NCI-H2171 (cell line): ENCODE measurements at places on chromosomes 3 and 15.

DNA sequence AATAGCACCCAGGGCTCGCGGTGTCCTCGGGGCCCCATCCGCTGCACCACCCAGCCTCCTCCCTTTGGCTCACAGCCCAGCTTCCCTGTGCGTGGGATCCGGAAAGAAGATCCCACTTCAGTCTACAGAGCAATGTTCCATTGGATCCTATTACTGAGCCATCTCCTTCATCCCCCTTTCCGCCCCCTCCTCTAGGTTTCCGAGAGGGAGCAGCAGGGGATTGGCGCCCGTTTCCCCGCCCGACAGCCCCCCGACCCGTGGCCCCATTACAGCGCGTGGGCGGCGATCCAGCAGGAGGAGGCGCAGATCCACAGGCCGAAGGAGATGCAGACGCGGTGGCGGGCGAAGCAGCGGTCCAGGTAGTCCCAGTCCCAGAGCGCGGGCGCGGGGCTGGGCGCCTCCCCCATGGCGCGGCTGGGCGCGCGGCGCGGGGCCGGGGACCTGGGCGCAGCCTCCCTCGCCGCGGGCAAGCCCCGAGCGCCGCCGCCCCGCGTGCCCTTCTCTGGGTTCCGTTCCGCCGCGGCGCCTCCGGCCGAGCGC is 340 bp downstream of the TMEM44 start:
- DNase-seq: peak; percentile 41

- no peak for DNase-seq
These were observed 36.9 kb downstream of the RFTN1 start for GRCh38 chr3:16476636-16477035.

DNA sequence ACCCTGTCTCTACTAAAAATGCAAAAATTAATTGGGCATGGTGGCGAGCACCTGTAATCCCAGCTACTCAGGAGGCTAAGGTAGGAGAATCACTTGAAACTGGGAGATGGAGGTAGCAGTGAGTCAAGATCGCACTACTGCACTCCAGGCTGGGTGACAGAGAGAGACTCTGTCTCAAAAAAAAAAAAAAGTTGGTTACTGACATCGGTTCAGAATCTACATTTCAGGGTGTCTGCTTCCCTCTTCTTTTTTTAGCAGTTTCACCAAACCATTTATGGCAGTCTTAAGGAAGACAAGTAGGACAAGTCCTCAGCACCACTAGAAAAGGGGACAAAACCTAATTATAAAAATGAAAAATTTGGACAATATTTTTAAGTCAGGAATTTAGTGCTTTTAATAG is 3.3 kb upstream of the USP4 start:
- no peak for DNase-seq

GRCh38 chr3:195099951-195100785 is 170.8 kb downstream of the XXYLT1 start:
- no peak for DNase-seq

DNA sequence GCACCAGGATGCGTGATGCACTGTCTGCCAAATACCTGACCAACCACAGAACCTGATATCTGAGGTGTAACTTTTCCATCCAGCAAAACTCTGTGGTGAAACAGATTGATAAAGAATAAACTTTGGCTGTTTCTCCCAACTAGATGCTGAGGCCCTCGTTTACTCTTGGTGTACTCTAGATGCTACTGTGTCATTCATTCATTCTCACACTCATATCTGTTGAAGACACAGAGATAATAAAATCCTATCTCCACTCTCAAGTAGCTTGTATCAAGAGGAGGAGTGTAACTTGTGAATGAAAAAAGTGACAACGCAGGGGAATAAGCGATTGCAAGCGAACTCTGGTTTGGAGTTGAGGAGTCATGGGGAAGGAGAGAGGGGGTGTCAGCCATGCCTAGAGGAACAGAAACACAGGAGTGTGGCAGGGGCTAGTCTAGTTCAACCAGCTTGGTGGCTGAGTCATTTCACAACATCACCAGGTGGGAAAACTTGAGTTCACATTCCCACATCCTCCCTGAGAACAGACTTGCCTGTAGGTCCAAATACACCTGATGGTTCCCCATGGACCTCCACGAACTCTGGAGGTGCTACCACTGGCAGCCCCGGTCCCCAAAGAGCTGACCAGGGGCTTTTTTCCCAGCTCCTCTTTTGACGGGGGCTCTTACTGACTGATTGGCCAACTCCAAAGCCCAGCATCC is 73.3 kb upstream of the SNRK start:
- DNase-seq: no peak

DNA sequence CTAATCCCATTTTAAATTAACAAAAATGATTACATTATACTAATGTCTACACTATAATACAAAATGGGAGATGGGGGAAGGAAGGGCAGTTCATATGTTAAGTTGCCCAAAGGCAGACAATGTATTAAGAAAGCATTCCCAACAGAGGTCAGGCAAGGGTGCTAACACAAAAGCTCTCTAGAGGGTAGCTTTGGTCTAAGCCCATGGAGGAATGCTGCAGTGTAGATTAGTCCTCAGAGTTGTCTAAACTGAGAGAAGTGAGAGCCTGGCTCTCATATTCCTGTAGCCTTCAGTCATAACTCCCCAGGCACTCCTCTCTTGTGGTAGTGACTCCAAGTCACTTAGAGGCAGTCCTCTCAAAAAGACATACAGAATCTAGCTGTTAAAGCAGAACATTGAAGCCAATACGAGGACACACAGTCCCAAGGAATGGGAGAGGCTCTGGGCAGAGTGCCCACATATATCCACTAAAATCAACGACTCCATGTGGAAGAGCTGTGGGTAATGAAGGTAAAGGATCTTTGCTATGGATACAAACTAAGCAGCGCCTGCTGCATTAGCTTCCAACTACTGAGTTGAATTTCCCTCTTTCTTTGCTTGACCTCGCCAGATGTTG is 14.5 kb downstream of the NEK10 start:
- DNase-seq: no peak

DNA sequence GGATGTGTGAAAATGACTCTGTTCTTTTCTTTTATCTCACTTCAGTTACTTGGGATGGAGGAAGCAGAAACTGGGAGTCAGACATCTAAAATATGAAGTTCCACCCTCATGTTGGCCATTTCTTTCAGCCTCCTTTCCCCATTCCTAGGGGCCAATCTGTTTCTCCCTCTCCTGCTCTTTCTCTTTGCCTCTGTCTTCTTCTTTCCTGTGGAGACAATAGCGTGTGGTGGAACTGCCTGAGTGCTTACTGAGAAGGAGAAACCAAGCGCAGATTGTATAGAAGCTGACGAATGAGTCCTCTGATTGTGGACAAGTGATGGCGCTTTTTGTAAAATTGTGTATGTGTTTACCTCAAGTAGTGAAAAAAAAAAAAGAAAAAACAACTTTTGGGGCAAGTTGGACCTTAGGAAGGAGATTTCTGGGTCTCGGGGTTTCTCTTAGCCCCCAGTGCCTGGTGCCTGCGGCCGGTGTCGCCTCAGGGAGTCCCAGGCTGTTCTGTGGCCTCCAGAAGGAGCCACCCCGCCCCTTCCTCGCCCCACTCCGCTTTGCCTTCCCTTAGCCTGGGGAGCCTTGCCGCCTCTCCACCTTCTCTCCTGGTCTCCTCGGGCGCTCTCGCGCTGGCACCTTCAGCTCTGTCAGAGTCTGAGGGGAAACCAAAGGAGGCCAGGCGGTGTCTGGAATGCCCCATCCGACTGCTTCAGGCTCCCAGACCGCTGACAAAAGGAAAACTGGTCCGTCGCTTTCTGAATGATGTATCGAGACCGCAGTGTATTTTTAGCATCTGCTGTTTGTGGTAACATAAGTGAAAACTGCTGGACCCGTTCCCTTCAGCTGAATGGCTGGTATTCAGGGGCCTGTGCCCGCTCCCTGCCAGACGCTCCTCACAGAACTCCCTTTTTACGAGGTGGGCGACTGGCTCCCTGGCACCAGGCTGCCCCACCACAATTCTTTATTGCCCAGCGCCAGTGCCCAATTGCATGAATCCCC is 30.1 kb downstream of the SCG5 start:
- DNase-seq: no peak

- DNase-seq: no peak
These were observed 17.7 kb downstream of the NTRK3 start for GRCh38 chr15:88238618-88239430.

- no peak for DNase-seq
These were observed 504.1 kb upstream of the CDIN1 start for GRCh38 chr15:36075333-36075732.

- no peak for DNase-seq
These were observed 15.8 kb downstream of the TCF12 start for GRCh38 chr15:56934269-56934668.

DNA sequence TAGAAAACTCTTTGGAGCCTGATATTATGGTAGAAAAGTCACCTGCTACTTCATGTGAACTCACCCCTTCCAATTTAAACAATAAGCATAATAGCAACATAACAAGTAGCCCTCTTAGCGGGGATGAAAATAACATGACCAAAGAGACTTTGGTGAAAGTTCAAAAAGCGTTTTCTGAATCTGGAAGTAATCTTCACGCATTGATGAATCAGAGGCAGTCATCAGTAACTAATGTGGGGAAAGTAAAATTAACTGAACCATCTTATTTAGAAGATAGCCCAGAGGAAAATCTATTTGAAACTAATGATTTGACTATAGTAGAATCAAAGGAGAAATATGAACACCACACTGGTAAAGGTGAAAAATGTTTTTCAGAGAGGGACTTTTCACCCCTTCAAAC is 5.1 kb upstream of the SCG5 start:
- no peak for DNase-seq

- no peak for DNase-seq
These were observed 3.9 kb upstream of the IREB2 start for GRCh38 chr15:78434134-78434533.

DNA sequence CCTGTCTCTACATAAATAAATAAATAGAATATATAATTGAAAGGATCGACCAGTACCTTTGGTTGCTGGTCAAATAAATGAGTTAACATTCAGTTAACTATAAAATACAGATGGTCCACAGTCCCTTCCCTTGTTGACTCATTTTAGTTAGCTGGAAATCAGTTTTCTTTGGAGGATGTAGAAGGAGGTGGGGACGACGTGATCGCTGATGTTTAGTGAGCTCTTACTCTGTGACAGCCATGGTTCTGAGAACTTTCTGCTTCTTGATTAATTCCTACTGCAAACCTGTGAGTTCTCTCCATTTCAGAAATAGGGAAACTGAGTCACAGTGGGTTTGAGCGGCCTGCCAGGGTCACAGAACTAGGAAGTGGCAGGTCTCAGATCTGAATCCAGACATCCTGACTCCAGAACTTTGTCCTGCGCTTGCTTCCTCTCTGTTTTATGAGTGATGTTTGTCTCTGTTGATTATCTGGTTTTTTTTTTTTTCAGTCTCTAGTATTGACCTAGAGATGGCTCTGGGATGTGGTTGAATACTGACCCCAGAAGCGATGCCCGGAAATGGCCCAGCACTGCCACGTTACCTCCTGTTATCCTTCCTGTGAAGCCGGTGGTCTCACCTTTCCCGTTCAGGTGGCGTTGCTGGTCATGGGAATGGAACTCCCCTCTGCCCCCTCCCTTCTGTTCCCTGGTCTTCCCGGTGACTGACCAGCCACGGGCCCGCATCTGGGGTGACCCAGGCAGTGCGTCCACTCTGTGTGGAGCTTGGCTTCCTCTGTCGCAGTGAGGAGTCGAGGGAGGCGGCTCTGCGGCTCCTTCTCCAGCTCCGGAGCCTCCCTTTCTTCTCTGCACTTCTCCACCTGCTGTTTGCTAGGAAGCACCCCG is 18.2 kb downstream of the SYNM start:
- DNase-seq: no peak

DNA sequence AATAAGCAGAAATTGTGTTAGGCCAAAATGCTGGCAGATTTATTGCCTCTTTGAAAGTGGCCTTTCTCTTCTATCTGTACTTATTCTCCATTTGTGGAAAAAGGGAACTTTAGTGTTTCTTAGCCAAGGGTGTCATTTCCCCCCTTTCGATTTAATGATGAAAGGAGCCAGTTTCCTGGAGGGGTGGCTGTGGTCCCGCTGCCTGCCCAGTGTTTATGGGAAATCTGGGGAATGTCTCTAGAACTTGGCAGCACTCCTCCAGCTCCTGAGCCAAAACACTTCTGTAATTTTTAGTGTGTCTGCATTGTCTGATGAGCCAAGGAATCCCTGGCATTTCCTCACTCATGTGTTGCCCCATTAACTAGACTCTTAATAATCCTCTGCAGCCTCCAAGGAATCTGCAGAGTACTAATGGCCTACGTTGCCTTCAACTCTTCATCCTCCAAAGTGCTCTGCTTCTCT is 448.8 kb downstream of the GRM7 start:
- DNase-seq: no peak

- DNase-seq: no peak
These were observed 118.1 kb downstream of the LRRK1 start for GRCh38 chr15:101037090-101037830.

DNA sequence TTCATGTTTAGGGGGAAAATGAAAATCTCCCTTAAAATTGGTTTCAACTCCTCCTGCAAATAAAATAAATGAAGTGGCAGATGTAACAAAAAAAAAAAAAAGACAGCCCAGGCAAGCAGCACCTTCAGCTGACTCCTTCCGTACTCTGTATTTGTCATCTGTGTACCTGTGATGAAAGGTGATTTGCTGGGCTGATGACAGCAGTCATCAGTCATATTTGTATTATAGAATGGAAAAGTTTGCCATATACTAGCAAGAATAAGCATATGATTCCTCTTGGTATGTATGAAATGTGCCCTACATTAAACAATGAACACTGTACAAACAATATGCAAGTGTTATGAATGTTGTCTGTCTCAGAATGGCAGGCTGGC is 44.1 kb upstream of the WWTR1 start:
- no peak for DNase-seq

GRCh38 chr3:182683453-182683852 is 109.9 kb upstream of the ATP11B start:
- peak; percentile 39 for DNase-seq

DNA sequence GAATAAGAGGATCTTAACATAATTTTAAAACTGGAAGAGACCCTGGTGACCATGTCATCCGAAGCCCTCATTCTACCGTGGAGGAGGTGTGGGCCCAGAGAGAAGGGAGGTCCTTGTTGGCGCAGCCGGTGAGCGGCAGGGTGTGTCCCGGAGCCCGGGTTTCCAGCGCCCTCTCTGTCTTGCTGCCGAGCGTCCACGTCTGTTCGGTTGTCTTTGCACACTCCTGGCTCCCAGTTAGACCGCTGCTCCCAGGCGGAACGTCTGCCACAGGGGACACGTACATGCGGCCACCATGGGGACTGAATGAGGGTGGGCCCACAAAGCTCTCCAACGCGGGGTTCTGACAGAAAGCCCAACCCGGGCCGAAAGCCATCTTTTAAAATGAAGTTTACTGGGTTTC is 6.6 kb upstream of the MUC4 start:
- no peak for DNase-seq

GRCh38 chr3:188497021-188497420 is 343.1 kb downstream of the LPP start:
- DNase-seq: no peak

- DNase-seq: no peak
These were observed 51.5 kb downstream of the EOMES start for GRCh38 chr3:27670619-27671018.

- DNase-seq: no peak
These were observed 26.3 kb downstream of the FSTL1 start for GRCh38 chr3:120424506-120424905.

GRCh38 chr3:172903642-172904320 is 153.3 kb downstream of the ECT2 start:
- DNase-seq: no peak
